ENCODE measurements at places on chromosomes 1 and 21.

GRCh38 chr1:91729621-91730358 lies 156.2 kb downstream of the TGFBR3 start:
- DNase-seq = no peak

DNA sequence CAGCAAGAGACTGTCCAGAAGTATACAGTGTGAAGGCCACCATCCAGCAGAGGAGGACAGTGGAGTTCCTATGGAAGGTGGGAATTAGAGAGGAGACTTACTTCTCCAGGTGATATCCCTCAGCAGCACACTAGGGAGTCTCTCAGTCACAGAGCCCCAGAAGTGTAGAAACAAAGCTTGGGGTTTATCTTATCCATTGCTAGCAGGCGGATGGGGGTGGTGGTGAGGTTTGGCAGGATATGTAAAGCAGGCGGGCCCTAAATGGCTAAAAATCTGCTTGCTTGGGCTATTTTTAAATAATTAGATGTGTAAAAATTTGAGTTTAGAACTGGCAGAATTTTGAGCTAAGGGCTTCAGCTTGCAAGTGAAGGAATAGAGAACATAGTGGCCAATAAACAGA lies 50.1 kb upstream of the RGS18 start:
- DNase-seq = no peak

DNA sequence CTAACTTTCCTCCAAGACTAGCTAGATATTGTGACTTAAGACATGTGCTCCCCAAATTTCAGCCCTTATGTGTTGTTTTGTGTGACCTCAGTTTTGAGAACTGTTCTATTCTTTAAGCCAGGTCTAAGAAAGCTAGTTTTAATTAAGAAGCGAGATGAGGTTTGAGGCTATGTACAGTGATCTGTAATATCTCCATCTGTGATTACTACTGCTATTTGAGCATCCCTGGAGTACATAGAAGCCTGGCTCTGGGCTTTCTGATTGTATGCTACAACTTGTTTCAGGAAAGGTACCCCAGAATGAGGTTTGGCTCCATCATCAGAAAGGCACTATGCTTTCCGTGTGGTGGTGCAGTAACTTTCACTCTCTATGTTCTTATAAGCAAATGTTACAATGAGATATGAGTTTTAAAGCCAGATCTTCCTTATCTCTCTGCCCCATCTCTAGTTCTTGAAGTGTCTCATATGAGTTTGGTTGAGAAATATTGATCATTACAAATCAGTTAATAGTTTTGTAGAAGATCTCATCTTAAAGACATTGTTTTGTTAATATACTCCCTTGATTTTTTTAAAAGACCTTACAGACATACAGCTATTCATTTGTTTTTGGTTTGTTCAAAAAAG lies 605 bp downstream of the RGS4 start:
- no peak for DNase-seq

GRCh38 chr21:37204580-37204979 lies 62.6 kb downstream of the VPS26C start:
- DNase-seq = no peak

DNA sequence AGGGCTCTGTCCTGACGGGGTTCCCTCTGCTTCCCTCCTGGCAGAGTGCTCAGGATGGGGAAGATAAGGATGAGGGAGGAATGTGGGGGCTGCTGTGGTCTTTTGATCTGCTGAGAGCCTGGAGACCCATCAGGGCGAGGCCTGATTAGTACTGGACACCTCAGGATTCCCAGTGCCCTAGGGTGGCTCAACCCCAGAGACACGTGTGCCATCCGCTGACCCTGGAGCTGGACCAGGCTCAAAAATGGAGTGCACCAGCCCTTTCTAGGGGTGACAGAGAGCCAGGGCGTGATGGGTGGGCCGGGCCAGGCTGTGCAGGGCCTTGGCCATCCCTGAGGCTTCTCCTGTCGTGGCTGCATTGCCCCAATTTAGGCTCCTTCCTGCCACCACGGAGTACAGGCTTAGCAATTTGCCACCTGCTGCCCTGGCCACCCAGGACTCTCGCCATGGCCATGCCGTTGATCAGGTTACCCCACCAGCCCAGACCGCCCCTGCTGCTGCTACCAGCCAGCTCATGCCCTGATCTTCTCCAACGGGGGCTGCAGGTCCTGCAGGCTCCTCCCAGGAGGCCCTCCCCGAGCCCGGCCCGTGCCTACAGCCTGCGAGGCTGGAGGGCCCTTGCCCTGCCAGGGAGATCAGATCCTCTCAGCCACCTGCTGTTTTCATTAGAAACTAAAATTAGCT lies 9.5 kb downstream of the WNT4 start:
- no peak for DNase-seq

- no peak for DNase-seq
Measured at GRCh38 chr21:34092262-34092921, 19.0 kb downstream of the MRPS6 start.

GRCh38 chr1:16181887-16182719 lies 26.2 kb upstream of the EPHA2 start:
- peak; percentile 70 for DNase-seq

- no peak for DNase-seq
Measured at GRCh38 chr1:167248707-167249642, 28.3 kb downstream of the POU2F1 start.

DNA sequence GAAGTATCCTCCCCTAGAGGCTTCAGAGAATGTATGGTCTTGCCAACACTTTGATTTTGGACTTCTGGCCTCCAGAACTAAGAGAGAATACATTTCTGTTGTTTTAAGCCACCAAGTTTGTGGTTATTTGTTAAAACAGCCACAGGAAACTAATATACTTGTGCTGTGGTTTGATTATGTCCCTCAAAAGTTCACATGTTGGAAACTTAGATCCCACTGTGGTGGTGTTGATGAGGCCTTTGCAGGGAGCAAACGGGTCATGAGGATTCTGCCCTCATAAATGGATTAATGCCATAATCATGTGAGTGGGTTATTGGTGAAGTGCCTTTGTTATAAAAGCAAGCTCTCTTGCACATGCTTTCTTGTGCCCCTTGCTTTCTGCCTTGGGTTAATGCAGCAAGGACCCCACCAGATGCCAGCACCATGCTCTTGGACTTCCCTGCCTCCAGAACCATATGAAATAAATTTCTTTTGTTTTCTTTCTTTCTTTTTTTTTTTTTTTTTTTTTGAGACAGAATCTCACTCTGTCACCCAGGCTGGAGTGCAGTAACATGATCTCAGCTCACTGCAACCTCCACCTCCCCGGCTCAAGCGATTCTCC lies 157.3 kb downstream of the CLIC6 start:
- no peak for DNase-seq

- no peak for DNase-seq
Measured at GRCh38 chr1:97721221-97721620, 199.6 kb downstream of the DPYD start.

DNA sequence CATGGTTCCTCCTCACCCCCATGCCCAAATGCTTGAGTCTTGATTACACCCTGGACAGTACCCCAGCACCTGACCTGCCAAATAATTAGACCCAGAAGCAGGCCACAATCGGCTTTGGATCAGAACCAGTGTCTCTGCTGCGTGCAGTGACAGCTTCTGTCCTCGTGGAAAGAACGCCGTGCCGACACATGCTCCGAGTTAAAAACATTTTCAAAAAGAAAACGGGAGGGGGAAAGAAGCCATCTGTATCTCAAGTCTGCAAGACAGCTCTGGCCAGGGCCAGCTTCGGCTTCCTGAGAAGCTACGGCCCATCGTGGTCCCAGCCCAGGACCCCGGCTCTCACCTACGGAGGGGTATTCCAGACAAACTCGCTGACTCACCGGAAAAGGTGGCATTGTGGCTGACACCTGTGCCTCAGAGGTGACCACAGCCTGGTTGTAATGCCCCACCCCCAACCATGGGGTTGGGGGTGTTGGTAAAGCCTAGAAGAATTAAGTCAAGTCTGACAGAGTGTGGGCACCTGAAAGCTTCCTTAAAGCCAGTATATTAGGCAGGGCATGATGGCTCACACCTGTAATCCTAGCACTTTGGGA lies 25.8 kb downstream of the SSBP3 start:
- no peak for DNase-seq

- no peak for DNase-seq
Measured at GRCh38 chr1:196609370-196609737, 1.1 kb upstream of the KCNT2 start.

Data from WTC11 (cell line).